ENCODE measurements at places on chromosomes 12 and 14.
A peak's percentile ranks its signal among the peaks of the same experiment; 100 is the strongest.

DNA sequence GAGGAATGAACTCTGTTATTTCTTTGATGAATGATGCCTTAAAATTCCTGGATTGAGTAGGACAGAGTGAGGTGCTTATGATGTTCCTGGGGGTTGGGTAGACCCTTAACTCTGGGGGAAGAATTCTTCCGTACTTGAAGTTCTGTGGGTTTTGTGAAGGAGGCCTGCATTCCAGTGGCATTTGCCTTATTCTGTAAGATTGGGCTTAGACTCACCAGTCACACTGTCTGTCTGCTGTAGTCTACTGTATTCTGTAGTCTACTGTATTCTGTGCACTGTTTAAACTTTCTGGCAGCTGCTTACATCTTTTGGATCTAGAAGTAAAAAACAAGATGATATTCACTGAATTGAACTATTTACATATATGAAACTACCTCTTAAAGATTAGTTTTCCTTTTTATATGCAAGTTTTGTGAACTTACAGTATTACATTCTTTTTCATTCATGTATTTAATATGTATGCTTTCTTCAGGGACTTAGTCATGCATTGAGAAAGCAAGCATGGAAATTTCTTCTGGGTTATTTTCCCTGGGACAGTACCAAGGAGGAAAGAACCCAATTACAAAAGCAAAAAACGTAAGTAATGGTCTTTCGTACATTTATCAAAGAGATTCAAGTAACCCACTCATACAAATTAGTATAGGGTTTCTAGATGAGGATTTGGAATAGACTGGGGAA, 42.3 kb upstream of the TPH2 start:
- no peak for DNase-seq

GRCh38 chr12:123670882-123671728, at the start of gene TCTN2:
Gene TCTN2 (plus strand): TSS chr12:123671113. CDS start chr12:123671241, 128 bp downstream.
- DNase-seq: peak; percentile 92

DNA sequence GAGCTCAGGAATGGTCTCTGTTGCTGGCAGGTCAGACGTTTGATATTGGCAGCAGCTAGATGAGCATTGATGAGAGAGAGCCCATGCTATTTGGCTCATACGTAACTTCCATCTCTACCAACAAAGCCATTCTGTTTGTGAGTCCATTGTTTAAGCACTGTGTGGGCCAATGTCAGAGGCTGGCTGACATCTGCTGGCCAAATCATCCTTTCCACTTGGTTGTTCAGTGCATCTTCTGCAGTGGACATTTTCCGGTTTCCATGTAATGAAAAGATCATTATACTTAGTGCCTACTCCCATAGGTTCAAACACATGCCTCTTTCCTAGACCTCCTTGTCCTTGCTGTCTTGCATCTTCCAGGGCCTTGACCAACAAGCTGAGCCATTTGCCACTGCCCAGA, 59.2 kb downstream of the IFT81 start:
- DNase-seq: no peak

DNA sequence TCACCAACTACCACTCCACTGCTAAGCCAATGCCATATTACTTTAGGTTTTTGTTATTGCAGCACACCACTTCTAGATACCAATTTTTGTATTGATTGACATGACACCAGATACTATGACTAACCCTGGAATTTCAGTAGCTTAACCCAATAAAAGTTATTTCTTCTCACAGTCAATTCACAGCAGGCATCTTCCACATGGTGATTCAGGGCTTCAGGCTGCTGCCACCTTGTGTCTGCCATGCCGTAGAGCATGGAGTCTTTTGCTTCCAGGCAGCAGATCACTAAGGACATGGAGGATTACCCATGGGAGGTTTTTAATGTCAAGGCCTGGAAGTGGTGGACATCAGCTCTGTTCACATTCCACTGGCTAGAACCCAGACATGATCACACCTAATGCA, 56.4 kb upstream of the LTA4H start:
- no peak for DNase-seq

- DNase-seq: no peak
These were observed 205.0 kb upstream of the DCN start for GRCh38 chr12:91387461-91388134.

Data from NCI-H2029 (cell line).